ENCODE measurements at places on chromosomes 16 and 17.

- no peak for DNase-seq
Observed at GRCh38 chr17:79126139-79126538, 51.5 kb downstream of the ENGASE start.

DNA sequence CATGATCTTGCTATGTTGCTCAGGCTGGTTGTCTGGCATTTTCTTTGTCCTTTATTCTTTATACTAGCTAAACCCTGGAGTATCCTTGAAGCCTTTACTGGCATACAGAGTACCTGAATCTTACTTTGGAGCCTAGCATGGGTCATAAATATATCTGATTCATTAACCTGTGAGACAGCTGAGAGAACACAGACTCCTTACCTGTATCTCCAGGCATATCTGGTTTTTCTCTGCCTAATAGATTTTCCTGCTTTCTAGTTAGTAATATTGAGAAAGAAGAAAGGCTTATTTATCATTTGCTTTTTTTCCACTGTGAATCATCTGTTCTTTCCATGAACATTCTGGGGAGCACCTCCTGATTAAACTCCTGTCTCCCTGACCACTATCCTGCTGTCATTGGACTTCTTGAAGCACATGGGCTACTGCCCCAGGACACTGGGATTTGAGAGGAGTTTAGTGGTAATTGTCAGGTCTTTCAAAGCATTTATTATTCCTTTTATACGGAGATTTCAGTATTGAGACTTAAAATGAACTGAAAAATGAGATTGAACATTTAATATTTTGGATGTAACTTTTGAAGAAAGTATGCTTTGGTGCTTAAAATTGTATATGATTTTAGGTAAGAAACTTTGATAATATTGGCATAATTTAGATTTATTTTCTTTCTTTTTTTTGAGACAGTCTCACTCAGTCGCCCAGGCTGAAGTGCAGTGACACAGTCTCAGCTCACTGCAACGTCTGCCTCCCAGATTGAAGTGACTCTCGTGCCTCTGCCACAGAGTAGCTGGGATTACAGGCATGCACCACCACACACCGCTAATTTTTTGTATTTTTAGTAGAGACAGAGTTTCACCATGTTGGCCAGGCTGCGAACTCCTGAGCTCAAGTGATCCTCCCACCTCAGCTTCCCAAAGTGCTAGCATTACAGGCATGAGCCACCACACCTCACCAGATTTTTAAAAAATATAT, 8.6 kb downstream of the PDP2 start:
- DNase-seq, result no peak

DNA sequence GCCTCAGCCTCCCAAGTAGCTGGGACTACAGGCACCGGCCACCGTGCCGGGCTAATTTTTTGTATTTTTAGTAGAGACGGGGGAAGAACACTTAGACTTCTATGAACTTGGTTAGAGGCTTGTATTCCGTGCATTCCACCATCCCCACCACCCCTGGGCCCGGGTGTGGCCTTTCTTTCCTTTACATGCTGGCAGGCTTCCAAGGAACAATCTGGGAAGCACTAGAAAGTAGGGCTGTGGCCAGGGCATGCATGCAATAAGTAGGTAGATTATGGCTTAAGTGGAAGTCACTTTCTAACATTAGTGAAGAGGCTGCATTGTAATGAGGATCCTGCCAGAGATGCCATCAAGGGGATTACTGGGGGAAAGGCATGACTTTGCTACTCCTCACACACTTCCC, 171.6 kb downstream of the SHISA6 start:
- no peak for DNase-seq

- DNase-seq, result no peak
Observed at GRCh38 chr16:79317521-79317920, 283.0 kb downstream of the MAF start.

DNA sequence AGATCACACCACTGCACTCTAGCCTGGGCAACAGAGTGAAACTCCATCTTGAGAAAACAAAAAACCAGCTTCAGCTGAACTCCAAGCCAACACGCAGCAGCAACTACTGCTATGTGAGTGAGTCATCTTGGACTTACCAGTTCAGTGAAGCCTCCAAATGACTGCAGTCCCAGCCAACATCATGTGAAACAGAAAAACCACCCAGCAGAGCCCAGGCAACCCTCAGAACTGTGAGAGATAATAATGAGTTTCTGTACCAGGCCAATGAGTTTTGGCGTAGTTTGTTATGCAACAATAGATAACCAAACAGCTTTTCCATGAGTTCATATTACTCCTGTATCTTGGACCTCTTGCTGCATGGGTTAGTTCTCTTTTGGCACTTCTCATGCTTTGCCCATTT, 23.3 kb downstream of the PHF12 start:
- DNase-seq, result peak; percentile 69

GRCh38 chr17:12613566-12613965, 52.1 kb upstream of the MYOCD start:
- DNase-seq, result no peak

GRCh38 chr17:78394209-78394608, 15.8 kb downstream of the PGS1 start:
- no peak for DNase-seq

DNA sequence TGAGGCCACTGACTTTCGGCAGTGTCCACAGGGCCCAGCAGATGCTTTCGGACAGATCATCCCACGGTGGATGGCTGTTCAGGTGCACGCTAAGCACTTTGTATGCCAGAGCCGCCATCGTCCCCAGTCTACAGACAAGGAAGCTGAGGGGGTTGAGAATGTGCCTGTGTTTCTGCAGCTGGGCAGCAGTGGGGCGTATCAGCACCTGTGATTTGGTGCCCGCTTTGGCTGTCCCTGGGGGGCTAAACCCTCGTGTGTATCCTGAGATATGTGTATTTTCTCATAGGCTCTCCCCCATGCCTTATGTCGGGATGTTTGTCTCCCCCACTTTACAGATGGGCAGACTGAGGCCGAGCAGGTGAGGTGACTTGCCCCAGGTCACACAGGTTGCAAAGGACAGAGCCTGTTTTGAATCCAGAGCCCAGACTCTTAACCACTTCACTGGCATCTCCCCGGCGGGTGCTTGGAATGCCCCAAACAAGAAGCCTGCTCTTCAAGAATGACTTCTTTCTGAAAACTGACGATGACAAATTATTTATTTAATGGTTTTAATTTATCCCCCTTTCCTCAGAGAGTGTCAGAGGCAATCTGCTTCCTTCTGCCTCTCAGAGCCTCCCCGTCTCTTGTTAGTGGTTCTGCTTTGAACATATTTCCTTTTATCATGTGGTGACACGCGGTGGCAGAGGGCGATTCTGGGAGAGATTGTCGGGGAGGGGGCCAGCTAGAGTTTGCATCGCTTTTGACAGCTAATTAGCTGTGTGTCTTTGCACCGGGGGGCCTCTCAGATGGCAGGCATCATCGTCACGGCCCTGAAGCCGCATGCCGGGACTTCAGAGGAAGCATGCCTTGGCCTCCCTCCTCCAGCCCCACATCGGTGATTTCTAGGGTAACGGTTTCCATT, 149.6 kb upstream of the CIBAR2 start:
- DNase-seq, result no peak

DNA sequence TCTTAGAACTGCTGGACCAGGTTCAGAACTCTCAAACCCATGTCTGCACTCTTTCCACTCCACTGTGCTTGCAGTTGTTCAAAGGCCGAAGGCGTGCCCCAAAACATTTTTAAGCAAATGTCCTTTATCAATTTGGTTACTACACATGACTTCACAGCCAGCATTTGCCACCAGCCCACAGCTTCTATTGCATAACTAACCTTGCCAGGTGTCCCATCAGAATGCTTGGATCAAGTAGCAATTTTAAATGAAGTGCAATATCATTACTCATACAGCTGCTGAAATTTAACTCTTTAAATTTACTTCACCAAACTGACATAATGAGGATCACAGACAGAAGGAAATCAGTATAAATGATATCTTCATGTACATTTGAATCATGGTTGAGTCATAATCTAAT, 29.8 kb upstream of the HS3ST3A1 start:
- DNase-seq, result no peak

DNA sequence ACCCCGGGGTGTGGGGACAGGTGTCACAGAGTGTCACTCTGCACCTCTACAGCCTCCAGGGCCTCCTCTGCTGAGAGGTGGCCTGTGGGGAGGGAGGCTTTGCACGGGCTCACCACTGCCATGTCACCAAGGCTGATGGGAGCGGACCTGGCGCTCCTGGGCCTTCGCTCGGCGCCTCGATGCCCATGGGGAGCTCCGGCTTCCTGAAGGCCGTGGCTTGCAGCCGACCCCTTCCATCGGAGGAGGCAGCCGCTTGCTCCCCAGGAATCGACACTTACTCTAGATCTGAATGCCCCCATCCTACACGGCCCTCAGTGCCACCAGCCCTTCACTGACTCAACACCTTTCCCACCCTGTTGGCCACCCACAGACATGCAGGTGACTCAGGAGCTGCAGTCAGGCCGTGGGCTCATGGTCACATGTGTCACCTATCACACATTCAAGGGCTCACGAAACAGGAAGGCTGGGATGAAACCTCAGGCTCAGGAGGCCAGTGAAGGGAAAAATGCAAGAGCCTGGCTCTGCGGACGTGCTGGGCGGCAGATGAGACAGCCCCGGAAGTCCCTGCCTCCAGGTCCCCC, 11.9 kb downstream of the LGALS3BP start:
- no peak for DNase-seq

DNA sequence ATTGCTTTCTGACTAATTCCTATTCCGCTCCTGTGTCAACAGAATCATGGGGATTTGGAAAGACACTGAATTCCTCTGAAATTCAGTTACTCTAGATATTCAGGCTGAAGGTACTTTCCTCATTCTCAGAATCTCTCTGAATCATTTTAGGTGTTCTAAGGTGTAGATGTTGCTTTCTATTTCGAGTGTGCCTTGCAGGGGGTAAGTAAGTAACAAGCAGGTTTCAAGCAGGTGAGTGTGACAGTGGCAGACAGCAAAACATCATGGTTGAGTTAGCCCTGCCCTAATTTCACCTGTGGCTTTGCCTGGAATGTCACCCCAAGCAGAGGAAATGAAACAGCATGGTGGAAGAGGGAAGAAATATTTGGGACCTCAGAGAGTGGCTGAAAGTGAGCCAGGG, 75.1 kb downstream of the SHISA9 start:
- DNase-seq, result no peak

- peak; percentile 10 for DNase-seq
Observed at GRCh38 chr17:2146132-2146871, 91.4 kb downstream of the HIC1 start.

DNA sequence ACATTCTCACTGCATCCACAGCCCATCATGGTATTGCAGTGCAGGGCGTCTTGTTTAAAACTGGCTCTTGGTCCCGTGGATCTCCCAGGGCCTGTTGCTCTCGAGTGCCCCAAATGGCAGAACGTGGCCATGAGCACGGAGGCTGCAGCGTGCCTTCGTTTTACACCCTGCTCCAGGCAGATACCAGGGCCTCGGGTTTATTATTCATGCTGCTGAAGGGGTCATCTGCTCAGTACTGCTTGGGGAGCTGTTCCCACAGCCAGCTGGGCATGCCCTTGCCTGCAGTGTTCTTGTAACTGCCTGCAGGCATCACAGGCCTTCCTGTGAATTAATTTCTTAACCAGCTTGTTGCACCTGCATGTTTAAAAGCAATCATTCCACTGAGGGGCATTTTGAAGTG, 129.7 kb upstream of the CHMP6 start:
- DNase-seq, result peak; percentile 50

- peak; percentile 5 for DNase-seq
Observed at GRCh38 chr17:69175625-69176456, 34.1 kb upstream of the ABCA6 start.

DNA sequence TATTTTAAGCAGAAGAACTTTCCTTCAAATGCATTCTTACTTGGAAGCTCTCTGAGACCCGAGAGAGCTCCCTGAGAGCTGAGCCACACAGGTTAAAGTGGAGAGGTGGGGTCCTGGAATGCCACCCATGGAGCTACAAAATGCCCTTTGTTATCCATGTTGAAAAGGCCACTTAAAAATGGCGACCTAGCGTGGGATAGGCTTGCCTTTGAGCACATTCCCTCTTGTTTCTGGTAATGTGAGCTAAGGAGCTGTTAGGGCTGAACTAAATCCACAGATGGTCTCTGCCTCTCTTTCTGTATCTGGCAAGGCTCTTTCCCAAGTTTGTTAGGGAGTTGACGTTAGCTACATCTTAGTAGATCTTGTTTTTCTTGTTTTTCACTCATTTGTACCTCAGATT, 171.6 kb downstream of the SNX29 start:
- DNase-seq, result no peak

DNA sequence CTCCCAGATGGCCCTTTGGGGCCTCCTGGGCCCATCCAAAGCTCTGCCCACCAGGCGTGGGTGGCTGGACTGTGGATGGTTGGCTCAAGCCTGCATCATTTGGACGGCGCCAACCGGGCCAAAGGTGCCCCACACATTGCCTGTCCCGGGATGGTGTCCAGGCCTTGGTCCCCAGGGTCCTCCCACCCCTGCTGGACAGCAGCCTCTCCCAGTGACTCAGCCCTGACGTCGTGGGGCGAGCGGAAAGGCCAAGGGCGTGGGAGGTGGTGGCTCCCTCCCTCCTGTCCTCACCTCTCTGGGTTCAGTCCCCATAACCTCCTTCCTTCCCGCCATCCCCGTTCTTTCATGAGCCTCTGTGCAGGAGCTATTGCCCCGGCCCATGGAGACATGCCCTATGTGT, 42.1 kb upstream of the DLX4 start:
- no peak for DNase-seq

- no peak for DNase-seq
Observed at GRCh38 chr17:16477255-16477654, 14.7 kb downstream of the LRRC75A start.

DNA sequence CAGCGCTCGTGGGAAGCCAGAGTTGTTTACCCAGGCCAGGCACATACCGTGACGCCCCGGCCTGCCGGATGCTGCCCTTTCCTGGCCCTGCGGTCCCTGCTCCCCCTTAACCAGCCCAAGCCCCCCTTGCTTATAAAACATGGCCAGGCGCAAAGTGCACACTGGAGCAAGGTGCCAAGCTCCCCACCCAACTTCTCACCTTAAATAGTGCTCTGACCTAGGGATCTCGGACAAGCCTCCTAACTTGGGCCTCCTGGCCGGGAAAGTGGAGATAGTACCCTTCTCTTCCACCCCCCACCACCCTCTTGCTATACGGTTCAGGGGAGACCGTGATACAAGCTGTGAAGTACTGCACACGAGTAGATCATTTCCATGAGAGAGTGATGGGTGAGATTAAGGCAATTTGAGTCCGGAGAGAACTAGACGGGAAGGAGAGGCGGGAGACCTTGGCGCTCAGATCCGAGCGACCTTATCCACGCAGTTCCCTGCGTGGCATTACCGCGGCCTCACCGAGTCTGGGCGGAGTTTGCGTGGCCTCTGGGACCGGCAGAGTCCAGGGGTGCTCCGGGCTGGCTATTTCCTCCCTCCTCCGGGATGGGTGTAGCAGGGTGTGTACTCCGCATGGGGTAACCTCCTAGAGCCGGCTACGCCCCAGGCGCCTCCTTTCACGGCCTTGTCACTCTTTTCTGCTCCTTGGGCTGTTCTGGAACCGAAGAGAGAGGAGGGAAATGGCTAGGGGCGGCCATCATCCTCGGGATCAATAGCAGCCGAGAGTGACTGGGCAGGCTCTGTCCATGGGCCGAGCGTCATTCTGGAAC, 4.4 kb upstream of the LHX1 start:
- DNase-seq, result no peak

GRCh38 chr17:36778448-36778847, 158.8 kb upstream of the LHX1 start:
- DNase-seq, result no peak

- peak; percentile 41 for DNase-seq
Observed at GRCh38 chr17:57085448-57086068, 512 bp downstream of the AKAP1 start.

Measured in CD4-positive, alpha-beta T cell treated with Interleukin-4 for 4 hours (primary cell).